ENCODE measurements at places on chromosomes 4 and X. TPM values are rescaled to one million over a fixed set of nuclear protein-coding genes. Genes with fewer than 3 reads are reported as not detected.

DNA sequence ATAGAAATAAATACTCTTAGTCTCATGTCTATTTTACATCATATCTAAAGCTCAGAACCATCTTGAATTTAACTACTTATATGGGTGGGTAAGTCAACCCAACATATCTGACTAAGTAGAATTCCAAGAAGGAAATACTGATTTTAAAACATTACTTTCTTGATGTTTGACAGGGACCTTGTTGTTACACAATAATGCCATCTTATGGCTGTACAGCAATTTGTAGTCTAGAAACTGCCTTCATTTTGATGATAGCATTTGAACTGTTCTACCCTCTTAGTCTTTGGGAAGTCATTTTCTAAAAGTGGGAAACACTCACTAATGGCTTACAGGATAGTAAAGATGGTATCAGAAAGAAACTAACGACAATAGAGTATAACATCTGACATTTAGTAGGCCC lies 929.5 kb downstream of the DMD start:
- DNase-seq = no peak

DNA sequence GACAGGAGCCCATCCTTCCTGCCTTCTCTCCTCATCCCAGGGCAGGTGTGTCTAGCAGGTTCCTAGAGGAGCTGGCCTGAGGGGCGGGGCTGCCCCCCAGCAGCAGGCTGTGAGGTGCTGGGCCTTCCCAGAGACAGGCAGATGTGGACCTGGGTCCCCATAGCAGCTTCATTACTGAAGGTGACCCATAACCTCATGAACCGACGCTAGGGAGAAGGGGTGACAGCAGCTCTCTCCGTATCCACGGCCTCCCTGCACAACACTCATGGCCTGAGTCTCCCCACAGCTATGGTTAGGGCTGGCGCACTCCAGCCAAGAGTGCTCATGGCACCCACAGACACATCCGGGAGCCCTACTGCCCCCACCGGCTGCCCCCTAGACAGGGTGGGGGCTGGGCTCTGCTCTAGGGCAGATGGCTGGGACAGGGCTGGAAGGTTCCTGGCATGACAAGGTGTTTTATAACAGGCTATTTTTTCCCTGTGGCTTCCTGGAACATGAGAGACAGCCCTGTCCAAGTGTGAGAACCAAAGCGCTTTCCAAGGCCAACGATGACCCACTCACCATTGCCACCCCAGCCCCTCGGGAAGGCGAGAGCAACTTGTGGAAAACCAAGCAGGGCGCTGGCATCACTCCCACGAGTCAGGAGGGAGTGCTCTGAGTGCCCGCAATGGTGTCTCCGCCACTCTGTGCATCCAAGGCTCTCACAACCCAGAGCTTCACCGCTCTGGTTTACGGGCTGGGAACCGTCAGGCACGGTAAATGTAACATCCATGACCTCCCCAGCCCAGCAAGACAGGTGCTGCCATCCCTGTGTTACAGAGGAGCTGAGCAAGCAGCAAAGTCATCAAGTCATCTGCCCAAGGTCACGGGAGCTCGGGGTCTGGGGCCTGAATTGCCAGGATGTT lies 59.8 kb downstream of the ACOX3 start:
- DNase-seq = no peak

GRCh38 chr4:42914937-42915336 lies 22.4 kb downstream of the GRXCR1 start:
- no peak for DNase-seq

Gene PRR32
- polyA plus RNA-seq = 0.18 TPM

GRCh38 chrX:103201041-103201440 lies 13.9 kb upstream of the BEX4 start:
- no peak for DNase-seq

DNA sequence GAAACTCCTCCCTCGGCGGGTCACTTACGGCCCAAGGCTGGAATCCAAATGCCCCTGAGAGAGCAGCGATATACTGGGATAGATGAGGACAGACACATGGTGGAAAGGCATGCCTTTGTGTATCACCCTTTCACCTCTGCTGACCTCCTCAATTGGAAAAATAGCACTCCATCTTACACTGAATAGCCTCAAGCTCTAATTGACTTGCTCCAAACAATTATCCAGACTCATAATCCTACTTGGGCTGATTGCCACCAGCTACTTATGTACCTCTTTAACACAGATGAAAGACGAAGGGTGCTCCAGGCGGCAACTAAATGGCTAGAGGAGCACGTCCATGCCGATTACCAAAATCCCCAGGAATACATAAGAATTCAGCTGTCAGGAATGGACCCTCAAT lies 1142.2 kb downstream of the ARAP2 start:
- peak; percentile 4 for DNase-seq

Gene IL21
- not detected for polyA plus RNA-seq

GRCh38 chrX:40434947-40435346 lies 145.8 kb upstream of the ATP6AP2 start:
- DNase-seq = peak; percentile 41

- DNase-seq = no peak
These were observed 1116.0 kb upstream of the TENM3 start for GRCh38 chr4:181127171-181127570.

DNA sequence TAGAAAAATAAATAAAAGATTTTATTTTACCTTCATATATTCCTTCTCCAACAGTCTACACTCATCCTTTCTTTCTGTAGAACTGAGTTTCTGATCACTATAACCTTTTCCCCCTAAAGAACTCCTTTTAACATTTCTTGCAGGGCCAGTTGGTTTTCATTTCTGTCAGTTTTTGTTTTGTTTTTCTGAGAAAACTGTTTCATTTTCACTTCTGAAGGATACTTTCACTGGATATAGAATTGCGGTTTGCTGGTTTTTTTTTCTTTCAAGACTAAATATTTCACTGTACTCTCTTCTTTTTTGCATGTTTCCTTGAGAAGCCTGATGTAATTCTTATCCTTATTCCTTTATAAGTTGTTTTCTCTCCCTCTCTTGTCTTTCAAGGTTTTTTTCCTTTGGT lies 90.4 kb upstream of the EOLA2 start:
- no peak for DNase-seq

Gene FGFBP2
- 0.39 TPM for polyA plus RNA-seq

Gene FAM9B
- polyA plus RNA-seq = 0.15 TPM

GRCh38 chr4:97493815-97494518 lies 649.3 kb downstream of the STPG2 start:
- DNase-seq = no peak

DNA sequence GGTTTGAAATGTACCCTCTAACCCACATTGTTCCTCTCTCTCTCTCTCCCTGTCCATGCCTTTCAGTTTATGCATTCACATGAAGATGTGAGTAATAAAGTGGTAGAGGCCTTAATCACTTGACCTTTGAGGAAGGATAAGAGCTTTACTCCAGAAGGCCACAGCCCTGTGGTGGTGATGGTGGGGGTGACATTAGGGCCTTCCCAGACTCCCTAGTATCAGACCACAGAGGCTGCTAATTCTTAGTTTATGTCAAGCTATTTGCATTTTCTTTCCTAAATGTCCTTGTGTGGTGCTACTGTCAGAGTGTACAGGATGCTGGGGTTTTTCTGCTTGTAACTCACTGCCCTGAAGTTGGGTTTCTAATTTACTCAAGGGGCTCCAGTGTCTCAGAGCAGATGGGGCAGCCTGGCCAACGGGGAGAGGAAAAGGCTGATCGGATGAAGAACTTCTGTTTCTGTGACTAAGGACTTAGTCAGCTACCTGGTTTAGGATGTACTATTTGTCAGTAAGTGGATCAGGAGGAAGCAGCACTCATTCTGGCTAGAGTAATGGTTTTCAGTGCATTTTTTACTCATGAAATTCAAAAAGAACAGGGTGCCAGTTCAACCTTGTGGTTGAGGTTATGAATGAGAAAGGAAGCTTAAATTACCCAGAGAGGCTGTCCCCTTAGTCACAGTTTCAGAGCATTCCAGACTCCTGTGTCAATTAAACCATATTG lies 509.6 kb upstream of the DIPK2B start:
- no peak for DNase-seq

DNA sequence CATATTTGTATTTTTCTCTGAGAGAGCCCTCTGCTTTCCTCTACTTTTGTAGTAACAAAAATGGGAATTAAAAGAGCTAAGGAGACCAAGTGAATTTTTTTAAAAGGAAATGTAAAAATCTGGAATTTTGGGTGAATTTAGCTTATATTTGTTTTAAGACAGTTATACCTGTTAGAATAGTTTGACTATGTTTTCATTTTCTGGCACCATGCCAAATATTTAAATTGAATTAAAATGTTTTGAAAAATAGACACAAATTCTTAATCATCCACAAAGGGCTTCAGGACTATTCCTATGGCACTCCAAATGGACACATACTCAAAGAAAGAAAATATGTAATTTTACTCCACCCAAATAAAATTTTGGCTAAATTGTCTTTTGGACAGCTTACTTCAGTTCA lies 209.6 kb downstream of the SH3BGRL start:
- DNase-seq = no peak

DNA sequence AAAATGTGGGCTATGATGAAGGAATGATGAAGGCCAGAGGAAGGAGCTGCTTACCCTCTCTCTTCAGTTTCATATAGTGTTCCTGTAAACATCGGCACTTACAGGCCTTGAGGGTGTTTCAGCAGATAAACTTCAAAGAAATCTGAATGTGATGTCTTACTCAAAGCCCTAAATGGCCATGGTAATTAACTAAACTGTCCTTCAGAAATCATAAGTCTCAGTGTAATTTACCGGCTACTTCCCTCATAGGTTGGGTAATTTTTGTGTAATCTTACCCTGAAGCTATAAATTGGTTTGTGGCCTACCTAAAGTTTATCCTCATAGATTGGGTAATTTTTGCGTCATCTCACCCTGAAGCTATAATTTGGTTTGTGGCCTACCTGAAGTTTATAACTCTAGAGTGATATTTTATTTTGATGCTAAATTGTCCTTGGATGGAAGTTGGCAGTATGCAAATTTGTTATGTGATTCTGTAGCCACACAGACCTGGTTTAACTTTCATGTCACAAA lies 2700.3 kb downstream of the ARAP2 start:
- DNase-seq = no peak

Gene AMELX
- polyA plus RNA-seq = not detected

GRCh38 chrX:74535408-74536151 lies 78.8 kb downstream of the RLIM start:
- DNase-seq = peak; percentile 88

GRCh38 chr4:116531026-116531425 lies 554.4 kb downstream of the TRAM1L1 start:
- no peak for DNase-seq

Gene SERTM2
- 0.30 TPM for polyA plus RNA-seq

Gene SNCA
- 26.0 TPM for polyA plus RNA-seq

Gene HMGB3
- polyA plus RNA-seq = 55.0 TPM

Gene SLC9B2
- polyA plus RNA-seq = 5.8 TPM

Gene SPACA5
- not detected for polyA plus RNA-seq

GRCh38 chrX:3548765-3549391 lies 164.6 kb downstream of the PRKX start:
- DNase-seq = no peak

DNA sequence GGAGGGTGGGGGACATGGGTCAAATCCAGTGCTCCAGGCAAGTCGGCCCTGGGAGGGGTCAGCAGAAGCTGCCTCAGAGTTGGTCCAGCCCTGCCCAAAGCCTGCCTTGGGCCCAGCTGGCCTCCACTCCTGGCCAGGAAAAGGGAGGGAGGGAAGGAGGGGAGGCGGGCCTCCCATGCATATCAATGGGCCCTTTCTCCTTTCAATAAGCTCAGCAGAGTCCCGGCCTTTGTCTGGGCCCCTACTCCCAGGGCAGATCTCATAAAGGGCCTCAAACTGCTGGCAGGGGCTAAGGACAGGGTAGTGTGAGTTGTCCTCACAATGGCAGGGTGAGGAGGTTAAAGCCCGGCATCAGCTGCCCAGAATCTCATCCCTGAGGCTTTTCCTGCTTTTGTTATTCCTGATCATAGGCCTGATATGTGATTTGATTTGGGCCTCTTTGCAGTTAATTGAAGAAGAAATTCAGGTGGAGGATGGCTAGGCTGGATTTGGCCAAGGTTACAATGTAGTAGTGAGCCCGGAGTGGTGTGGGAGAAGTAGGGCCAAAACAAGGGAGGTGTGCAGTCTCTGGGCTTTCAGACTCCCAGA lies 121.1 kb upstream of the ATP6AP2 start:
- DNase-seq = no peak

GRCh38 chr4:180164799-180165198 lies 2078.4 kb upstream of the TENM3 start:
- peak; percentile 55 for DNase-seq

Gene PNMA3
- 65.1 TPM for polyA plus RNA-seq

GRCh38 chr4:6328526-6328925 lies 58.9 kb downstream of the WFS1 start:
- no peak for DNase-seq

Gene IGSF1
- 12.3 TPM for polyA plus RNA-seq

DNA sequence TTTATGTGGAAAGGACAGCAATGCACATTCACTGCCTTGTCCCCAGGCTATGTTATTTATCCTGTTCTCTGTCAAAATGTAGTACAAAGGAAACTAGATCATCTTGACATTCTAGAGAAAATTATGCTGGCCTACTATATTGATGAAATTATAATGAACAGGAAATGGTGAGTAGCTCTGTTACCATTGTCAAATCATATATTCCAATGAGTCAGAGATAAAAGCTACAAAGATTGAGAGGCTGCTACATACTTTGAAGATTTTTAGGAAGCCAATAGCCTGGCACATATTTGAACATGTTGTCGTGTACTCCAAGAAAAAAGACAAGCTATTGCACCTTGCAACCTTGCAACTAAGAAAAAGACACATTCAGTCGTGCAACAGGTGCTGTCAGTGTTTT lies 52.7 kb upstream of the TET2 start:
- no peak for DNase-seq

Data from large intestine (tissue), 12 donors.